ENCODE measurements at places on chromosomes 12 and 14.

GRCh38 chr12:122199484-122200355, 3.8 kb upstream of the B3GNT4 start:
- no peak for DNase-seq

DNA sequence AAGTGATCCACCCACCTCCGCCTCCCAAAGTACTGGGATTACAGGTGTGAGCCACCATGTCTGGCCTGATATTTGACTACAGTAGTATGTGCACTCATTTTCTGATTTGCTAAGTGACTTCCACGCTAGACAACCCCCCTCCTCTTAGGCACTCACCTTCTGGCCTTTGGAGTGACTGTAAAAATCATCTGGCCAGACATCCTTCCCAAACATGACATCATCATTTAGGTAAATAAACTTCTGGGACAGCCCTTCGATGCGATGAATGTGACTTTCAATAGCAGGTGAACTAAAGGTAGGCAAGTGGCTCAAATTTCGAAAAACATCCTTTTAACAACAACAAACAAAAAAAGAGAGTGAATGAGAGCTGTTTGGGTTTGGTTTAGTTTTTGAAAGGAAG, 30.6 kb upstream of the SYCP3 start:
- no peak for DNase-seq

DNA sequence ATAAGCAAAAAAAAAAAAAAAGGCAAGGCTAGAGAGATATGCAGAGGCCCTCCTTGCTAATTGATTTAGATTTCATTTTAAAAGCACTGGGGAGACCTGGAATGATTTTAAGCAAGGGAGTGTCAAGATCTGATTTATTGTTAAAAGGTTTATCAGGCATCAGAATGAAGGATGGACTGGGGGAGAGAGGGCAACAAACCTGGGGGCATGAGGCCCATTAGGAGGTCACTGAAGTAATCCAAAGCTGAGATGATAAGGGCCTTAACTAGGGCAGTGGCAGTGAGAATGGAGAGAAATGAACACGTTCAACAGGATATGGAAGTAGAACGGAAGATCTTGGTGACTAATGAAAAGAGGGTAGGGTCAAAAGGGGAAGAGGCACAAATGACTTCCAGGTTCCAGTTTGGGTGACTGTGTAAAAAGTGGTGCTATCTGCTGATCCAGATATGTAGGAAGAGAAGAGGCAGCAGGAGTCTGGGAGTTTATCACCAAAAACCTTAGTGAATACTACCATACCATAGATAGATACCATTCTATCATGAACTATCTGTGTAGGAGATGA, 24.0 kb downstream of the KITLG start:
- DNase-seq, result no peak

DNA sequence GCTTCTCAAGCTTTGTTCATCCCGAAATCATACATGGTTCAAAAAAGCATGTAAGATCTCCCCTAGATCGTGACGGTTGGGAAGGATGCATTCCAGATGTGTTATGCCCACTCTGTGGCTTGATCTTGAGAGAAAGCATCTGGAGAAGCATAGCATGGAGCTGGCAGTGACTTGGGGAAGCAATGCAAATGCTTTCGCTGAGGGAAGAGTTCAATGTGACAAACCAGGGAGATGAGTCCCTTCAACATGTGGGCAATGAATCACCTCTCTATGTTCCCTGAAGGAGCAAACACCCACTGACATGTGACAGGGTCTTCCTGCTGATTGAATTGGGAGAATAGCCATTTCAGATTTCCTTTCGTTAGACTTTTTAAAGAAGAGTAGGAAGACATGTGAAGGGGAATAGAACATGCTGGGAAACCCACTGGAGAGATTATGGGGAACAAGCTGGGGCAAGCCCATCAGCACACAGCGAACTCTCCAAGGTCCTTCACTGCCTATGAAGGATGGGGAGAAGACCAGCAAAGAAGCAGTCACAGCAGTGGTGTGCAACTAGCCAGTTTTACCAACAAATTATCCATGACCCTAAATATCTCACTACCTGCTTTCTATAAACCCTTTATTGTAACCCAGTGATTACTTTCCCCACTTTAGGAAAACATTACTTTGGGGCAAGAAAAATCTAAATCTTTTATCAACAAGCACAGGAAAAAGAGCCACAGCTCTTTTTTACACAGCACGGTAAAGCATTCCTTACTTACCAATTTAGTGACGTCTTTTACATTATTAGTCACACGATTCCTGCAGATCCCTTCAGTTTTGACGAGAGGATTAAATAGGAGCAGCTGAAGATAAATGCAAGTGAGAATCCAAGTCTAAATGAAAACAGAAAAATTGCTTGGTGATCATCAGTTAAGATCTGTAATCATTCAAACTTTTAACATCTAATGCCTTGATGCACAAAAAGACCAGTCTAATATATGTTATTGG, 35.0 kb downstream of the KITLG start:
- no peak for DNase-seq

GRCh38 chr14:51327376-51327775, 87.3 kb downstream of the TMX1 start:
- no peak for DNase-seq

GRCh38 chr14:60865378-60866127, 115.3 kb downstream of the TRMT5 start:
- no peak for DNase-seq

DNA sequence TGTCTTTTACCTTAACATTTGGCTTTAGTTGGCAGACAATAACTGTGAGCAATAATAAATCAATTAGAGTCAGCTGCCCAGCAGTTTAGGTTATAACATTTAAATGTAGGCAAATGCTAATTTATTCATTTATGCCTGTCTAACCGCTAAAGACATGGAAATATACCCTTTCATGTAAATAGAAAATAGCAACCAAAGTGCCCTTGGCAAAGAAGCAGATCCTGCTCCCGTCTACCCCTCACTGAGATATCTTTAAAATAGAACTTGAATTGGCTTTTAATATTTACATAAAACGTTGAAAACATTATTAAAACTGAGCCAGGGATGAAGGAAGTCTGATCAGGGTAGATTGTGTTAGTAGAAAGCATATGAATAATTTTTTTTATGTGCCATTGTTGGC, 67.3 kb downstream of the ATP23 start:
- no peak for DNase-seq

DNA sequence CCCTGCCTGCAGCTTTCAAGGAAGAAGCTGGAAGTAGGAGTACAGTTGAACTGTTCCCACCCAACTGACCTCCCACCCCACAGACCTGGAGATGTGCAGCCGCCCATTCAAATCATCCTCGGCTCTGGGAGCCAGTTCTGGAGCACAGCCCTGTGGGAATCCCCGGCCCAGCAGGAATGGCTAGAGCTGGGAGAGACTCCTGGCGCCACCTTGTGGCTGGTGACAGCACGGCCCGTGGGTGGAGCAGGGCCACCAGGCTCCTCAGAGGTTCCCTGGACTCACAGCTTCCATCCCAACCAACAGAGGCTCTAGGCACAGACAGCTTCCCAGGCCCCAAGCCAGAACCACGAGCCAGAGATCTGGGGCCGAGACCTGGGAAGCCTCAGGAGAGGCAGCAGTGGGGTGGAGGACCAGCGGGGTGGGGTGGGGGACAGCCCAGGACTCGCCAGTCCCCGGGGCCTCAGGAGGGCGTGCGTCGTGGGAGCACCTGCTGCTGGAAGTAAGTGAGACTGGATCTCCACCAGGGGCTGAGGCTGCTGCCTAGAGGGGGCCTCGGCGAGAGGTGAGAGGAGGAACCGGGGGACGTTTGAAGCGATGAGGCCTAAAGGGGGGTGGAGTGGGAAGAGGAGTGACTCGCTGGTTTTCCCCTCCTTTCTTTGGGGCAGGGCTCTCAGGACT, 43.4 kb downstream of the RNF34 start:
- peak; percentile 51 for DNase-seq

DNA sequence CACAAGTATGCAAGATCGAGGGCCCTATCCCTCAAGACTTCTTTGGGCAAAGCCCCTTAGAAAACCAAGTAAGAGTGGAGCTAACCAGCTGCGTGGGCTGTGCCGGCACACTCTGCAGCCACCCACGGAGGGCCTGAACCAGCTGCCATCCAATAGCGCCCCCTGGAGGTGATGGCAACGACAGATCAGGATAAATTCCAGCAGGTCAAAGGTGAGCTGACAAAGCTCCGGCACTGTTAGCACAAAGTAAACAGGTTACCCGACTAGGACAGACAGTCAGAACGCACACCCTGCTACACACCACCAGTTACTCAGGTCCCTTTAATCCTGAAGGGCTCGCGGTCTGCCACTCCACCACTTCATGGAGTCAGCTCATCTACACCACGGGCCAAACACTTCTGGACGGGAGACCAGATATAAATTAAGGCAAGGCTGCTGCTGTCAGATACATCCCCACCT, 4.9 kb downstream of the ZBTB39 start:
- DNase-seq, result peak; percentile 71

DNA sequence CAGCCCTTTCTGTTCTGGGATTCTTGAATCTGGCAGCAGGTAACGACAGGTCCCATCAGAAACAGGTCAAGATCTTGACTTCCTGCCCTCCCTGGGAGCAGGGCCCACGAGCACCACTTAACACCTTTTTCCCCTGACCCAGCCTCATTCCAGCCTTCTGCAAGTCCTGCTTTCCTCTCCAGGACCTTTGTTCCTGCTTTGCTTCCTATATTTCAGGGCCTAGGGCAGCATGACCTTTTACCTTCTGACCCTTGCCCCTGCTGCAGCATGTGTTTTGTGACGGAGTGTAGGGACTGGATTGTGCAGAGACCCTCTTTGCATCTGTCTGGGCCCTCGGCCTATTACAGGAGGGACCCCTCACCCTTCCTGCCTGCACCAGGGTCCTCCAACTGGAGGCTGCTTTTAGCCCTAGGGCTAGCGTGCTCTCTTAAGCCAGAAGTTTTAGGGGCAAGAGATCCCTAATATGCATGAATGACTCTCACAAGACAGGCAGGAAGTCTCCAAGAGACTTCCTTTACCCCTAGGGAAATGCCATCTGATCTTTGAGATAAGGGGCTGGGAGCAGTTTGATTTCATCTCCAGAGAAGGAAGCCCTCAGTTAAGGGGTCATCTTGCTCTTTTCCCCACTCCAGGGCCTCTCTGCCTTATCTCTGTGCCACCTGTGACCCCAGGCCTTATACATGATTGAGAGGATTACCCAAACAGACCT, 209.4 kb upstream of the BCL2L14 start:
- no peak for DNase-seq

GRCh38 chr12:125166041-125166440, 100.8 kb downstream of the AACS start:
- DNase-seq, result no peak

DNA sequence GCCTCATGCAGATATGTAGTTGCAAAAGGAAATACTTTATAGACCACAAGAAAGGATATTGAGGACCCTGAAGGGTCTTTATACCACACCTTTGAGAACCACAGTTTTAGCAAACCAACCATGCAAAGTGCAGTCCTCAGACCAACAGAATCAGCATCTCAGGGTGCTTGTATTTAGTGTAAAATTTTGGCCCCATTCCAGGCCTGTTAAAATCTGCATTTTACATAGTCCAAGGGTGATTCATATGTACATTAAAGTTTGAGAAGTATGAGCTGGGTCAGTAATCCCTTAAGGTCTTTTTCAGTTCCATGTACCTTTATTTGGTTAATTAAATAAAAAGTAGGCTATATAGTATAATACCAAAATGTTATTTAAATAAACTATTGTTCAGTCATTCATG, 91.2 kb downstream of the WNK1 start:
- no peak for DNase-seq

GRCh38 chr14:53850714-53851296, 105.8 kb downstream of the BMP4 start:
- DNase-seq, result no peak

GRCh38 chr12:27096420-27096819, 14.0 kb upstream of the C12orf71 start:
- DNase-seq, result no peak

- DNase-seq, result no peak
Observed at GRCh38 chr12:112543751-112544150, 125.0 kb downstream of the PTPN11 start.

DNA sequence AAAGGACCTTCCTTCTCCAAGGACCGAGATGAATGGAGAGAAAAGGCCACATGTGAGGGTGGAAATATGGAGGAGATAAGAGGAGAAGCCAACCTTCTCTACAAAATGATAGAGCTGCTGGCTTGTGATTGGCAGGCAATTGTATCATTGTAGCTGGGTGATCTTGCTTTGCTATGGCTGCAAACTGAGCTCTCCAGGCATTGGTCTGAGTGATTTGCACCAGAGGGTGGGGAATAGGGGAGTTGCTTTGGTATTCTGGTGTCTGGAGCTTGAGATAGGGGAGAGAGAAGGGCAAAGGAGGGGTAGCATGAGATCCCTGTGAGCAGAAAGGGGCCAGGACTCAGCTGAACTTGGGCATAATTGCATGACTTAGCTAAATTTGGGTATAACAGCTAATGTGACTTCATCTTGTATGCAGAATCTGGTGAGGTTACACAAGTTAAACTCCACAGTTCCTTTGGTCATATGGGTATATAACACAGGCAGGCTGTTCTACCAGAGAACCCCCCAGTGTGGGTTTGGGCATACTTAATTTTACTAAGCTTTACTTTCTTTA, 72.0 kb downstream of the FOS start:
- no peak for DNase-seq

DNA sequence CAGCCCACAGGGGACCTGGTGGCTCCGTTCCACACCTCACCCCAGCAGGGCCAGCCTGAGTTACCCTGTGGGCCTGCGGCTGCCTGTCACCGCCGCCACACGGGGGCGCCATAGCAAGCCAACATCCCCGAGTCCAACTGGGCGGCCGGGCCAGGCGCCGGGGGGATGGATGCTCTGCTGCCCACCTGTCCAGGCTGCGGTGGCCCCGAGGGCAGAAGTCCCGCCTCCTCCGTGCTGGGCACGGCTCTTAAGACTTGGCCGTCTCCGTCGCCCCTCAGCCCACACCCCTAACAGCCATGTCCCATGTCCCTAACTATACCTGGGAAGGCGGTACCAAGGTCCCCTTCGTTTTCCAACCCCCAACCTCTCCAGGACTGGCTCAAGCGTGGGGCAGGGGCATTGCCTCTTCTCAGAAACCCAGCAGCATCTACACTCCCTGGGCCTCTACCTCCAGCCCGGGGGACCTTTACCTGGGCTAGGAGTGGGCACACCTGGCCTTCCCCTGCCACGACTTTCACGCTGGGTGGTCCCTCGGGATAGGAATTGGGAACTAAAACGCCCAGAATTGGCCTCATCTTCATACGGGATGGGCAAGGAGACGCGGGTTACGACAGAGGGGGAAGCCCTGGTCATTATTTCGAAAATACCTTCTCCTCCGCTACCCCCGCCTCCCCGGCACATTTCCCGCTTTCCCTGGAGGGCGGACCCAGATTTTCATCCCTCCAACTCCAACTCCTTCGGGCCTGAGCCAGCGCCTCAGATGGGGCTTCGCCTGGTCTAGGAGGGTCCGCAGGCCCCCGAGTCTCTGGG, 1.1 kb upstream of the CYP46A1 start:
- peak; percentile 81 for DNase-seq

GRCh38 chr12:46442239-46442638, 69.7 kb upstream of the SLC38A2 start:
- no peak for DNase-seq
